CD4-positive, alpha-beta memory T cell (primary cell): ENCODE measurements at places on chromosomes 12 and 14.

- DNase-seq: no peak
Measured at GRCh38 chr14:67370830-67371229, 10.7 kb downstream of the EIF2S1 start.

DNA sequence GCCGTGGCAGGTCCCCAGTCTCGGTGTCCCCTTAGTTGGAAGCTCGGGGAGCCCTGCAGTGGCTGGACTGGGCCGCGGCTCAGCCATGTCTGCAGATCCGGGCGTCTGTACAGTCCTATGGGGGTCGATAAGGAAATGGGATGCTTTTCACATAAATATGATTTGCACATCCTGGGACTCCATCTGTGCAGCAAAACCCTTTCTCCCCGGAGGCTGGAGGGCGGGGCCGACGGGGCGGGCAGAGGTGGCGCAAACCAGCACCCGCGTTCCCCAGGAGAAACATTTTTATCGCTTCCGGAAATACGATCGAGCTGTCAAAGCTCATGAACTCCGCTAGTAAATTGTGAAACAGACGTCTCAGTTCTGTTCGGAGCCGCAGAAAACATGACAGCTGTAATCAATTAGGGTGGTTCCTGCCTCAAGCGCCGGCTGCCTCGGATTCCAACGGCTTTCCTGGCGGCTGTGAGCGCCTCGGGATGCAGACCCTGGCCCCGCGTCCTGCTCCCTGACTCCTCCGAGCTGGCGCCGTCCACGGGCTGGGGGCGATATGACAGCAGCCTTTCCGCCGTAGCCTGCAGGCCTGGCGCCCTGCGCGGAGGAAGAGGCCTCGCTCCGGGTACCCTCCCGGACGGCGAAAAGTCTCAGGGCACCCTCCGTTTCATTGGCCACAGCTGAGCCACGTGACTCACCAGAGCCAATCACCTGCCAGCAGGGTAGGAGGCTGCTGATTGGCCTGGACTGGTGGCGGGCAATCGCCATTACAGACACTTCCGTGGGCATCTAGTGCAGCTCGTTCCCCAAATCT, 23.0 kb downstream of the DIO3 start:
- no peak for DNase-seq

GRCh38 chr14:97642631-97643030, 845.4 kb downstream of the VRK1 start:
- no peak for DNase-seq

GRCh38 chr14:73287071-73287470, 49.8 kb downstream of the PAPLN start:
- DNase-seq: no peak

DNA sequence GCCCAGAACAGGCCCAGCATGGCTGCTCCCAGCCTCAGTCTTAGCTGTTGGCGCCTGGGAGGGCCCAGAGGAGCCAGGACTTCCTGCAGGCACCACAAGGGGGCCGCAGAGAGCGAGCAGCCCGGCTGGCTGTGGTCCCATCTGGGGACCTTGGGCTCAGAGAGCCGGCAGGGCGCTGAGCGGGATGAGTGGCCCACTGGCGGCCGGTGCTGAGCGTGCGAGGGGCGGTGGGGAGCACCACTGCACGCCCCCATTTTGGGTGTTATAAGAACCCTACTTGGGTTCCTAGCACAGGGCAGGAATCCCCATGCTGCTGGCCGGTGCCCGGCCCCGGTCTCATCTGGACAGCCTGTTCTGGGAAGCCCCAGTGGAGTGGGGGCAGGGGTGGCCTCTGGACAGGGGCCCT, 25.9 kb upstream of the CRIP2 start:
- peak; percentile 77 for DNase-seq

GRCh38 chr12:1277905-1278304, 286.9 kb downstream of the ERC1 start:
- peak; percentile 34 for DNase-seq

- DNase-seq: no peak
Measured at GRCh38 chr12:120886199-120887018, 17.7 kb downstream of the SPPL3 start.

DNA sequence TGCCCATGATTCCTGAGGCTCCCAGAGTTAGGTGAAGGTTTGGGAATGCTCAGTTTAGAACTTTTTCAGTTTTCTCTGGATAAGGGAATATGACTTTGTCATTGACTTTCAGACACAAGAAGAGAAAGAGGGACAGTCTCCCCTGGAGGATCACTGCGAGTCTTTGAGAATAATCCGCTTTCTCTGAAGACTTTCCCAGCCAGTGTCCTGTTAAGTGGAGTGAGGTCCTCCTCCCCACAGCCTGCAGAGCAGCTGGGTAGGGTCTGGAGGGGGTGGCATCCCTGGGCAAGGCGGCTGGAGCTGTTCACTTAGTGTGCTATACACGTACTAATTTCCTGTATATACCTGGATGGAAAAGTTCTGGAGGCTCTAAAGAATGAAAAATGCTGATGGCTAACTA, 8.5 kb upstream of the RAB35 start:
- no peak for DNase-seq

DNA sequence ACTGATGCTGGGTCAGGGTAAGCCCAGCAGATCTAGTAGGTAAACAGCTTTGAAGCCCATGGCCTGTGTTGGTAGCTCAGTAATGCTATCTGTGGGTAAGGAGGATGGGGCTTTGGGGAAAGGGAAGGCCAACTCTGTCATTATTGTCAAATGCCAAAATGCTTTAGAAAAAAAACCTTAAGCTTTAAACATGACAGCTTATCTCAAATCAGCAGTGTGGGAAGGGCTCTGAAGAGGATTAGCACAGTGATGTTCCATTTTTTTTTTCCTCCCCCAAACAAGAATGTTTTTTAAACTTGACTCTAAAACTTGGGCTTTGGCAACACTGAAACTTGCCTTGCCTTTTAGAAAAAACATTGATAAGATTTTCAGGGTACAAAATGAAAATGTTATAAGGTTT, 11.7 kb downstream of the DAAM1 start:
- DNase-seq: no peak

- no peak for DNase-seq
Measured at GRCh38 chr12:8781381-8782127, 40.9 kb upstream of the A2ML1 start.

GRCh38 chr12:2395354-2395977, 342.7 kb downstream of the CACNA1C start:
- no peak for DNase-seq

DNA sequence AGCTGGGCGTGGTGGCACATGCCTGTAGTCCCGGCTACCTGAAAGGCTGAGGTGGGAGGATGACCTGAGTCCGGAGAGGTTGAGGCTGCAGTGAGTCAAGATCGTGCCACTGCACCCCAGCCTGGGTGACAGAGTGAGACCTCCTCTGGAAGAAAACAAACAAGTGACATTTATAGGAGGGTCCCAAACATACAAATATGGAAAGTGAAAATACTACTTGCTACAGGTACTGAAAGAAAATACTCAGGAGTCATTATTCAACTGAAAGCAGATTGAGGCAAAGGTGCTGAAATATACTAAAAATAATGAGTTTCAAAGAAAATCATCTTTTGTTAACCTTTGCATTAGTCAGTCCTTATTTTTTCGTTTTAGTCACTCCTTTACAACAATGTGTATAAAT, 53.5 kb downstream of the ETV6 start:
- DNase-seq: no peak

GRCh38 chr14:50539051-50539450, 6.7 kb upstream of the MAP4K5 start:
- no peak for DNase-seq

- DNase-seq: no peak
Measured at GRCh38 chr14:42782754-42783153, 1176.1 kb downstream of the LRFN5 start.

DNA sequence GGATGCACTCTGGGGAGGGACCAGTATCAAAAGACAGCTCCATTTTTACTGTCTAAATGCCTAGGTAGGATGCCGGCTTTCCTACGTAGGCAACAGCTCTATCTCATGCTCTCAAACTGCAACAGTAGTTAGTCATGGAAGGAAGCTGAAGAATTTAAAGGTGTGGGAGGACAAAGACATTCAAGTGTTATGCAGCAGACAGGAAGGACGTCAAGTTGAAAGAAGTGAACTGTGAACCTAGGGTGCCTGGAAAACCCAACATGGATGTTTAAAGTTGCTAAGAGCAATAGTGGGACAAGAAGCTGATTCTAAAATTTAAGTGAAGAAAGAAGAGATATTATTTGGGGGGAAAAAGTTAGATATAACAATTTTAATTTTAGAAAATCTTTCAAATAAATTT, 5.9 kb downstream of the SEC23A start:
- DNase-seq: peak; percentile 9

- DNase-seq: no peak
Measured at GRCh38 chr14:64998455-64998931, 11.8 kb downstream of the FNTB start.

DNA sequence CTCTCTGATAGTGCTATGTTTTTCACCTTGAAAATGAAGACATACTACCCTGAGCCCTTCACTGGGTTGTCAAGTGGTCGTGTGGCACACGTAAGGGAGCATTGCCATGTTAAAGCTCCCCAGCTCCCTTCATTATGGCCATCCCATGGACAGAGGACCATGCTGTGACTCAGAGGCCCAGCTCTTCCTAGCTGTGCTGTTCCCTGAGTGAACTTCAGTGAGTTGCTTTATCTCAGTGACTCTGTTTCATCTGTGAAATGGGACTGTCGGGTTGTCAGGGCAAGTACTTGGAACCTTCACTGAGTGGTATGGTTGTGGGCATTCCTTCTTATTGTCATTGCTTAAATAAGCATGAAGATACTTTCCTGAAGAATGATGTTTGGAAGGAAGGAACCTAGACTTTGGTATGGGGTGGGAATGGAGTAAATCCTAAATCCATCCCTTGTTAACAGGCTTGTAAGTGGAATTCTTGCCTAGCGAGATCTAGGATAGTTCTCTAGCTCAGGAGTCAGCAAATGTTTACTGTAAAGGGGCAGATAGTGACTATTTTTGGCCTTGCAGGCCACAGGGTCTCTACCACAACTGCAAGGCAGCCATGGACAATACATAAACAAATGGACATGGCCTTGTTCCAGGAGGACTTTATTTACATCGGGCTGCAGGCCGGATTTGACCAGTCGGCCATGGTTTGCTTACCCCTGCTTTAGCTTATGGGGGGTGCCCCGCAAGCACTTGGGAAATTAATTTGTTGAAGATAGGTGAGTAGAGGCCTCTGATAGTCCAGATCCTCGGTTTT, 283.5 kb downstream of the ZFP36L1 start:
- no peak for DNase-seq

GRCh38 chr14:76228138-76228537, 76.4 kb downstream of the GPATCH2L start:
- no peak for DNase-seq

- DNase-seq: no peak
Measured at GRCh38 chr12:132615579-132616038, 3.0 kb upstream of the P2RX2 start.

GRCh38 chr14:104016873-104017650, 68.4 kb upstream of the ASPG start:
- DNase-seq: no peak

DNA sequence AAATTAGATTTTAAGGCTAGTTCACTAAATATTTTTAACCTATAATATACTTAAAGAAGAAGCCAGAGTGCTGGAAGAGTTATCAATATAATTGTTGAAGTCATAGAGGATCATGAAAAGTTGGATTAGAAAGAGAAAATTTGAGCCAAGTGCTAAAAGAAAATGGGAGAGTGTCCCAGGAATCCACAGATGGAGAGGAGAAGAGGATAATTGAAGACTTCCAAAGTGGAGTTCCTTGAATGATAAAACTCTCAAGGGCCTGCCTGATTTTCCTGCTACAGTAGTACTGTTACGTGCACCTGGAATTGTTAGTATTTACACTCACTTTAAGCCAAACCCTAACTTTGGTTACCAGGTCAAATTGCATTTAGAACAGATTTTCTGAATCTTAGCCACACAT, 113.2 kb downstream of the MSRB3 start:
- DNase-seq: no peak

DNA sequence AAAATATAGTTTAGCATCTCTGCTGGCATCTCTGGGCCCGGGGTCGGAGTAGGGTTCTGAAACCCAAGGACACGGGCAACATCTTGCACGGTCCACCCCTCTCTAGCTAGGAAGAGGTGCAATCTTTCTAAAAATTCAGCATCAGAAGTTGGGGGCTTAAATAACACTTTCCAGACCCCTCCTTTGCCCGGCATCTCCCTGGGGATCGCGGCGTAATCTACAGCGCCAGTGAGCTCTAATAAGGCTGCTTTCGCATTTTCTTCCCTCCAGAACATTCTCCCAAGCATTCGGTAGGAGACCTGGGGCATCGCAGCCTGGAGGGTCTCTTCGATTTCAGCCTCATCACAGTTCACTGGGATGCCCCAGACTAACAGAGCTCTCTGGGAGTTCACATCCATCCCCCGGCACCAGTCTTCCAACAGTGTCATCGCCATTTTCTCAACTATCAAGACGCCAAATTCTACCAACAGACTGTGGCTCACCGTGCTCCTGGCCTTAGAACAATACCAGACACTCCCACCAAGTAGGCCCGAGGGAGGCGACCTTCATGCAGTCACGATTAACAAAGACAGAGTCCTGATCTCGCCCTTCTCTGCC, 880 bp downstream of the PNMA1 start:
- DNase-seq: no peak

- DNase-seq: no peak
Measured at GRCh38 chr14:53814392-53814791, 142.2 kb downstream of the BMP4 start.

DNA sequence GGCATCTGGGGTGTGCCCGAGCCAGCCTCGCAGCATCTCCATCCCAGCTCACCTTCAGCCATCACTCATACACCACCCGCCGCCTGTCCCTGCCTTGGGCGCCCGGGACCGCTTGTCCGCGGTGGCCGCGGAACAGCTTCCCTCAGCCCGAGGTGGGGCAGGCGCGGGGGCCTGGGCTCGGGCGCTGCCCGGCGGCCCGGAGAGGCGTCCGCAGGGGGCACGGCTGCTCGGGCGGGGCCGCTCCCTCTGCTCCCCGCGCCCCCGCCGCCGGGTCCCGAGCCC, 430 bp downstream of the SLC41A2 start:
- DNase-seq: peak; percentile 50

DNA sequence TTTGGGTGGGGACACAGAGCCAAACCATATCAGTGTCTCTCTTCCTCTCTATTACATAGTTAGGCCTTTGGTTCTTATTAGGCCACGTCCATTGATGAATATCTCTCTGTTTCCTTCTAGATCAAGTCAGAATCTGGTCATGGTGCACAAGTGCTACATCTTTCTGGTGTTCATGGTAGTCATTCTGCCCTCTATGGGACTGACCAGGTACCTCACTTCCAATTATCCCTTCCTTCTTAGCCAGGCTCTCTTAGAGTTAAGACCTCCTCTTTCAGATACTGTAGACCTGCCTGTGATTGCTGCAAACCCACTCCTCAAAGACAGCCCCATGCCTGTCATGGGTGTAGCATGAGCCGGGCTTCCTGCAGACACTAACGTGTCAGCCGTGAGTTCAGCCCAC, 25.2 kb downstream of the NGB start:
- DNase-seq: no peak
